ENCODE measurements at places on chromosomes 7 and 10.
A peak's percentile ranks its signal among the peaks of the same experiment; 100 is the strongest.

DNA sequence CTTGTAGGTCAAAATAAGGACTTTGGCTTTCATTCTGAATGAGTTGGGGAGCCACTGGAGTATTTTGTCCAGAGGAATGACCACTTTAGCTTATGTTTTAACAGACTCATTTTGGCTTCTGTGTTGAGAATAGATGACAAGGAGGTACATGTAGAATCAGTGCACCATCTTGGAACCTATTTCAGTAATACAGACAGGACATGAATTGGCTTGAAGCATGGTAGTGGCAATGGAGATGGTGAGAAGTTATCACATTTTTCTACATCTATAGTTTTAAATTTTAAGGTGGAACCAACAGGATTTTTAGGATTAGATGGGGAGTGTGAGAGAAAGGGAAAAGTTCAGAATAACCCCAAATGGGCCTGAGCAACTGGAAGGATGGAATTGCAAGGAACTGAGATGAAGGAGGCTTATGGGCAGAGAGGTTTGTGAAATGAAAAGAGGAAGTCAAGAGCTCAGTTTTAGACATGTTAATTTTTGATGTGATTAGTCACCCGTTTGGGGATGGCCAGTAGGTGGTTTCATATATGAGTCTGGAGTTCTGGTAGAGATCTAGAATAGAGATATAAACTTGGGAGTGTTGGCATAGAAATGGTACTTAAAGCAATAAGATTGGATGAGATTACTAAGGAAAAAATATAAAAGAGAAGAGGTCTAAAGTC is 89.2 kb upstream of the JAZF1 start:
- no peak for DNase-seq

GRCh38 chr10:25933653-25934608 is at the start of gene MYO3A:
Gene MYO3A (plus strand): TSS chr10:25934229. CDS start chr10:25952111, 17,882 bp downstream.
- DNase-seq = no peak

DNA sequence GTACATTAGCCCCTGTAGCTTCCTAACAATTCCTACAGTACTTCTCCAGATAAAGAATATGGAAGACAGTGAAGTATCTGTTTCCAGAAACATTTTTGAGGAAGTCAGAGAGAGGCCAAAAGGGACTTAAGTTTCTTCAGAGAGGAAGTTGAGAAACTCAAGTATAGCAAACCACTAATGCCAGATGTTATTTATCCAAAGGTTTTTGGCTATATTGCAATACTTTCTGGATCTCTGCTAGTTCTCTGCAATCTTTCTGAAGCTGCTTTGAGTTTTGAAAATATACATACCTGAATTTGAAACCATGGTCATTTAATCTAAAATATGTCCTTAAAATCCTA is 64.7 kb downstream of the BICC1 start:
- DNase-seq = no peak

GRCh38 chr10:99841746-99842145 is 59.3 kb downstream of the ABCC2 start:
- no peak for DNase-seq

- no peak for DNase-seq
Observed at GRCh38 chr10:132294561-132295318, 13.0 kb downstream of the STK32C start.

GRCh38 chr7:49324707-49325106 is 400.4 kb downstream of the CDC14C start:
- DNase-seq = peak; percentile 39

DNA sequence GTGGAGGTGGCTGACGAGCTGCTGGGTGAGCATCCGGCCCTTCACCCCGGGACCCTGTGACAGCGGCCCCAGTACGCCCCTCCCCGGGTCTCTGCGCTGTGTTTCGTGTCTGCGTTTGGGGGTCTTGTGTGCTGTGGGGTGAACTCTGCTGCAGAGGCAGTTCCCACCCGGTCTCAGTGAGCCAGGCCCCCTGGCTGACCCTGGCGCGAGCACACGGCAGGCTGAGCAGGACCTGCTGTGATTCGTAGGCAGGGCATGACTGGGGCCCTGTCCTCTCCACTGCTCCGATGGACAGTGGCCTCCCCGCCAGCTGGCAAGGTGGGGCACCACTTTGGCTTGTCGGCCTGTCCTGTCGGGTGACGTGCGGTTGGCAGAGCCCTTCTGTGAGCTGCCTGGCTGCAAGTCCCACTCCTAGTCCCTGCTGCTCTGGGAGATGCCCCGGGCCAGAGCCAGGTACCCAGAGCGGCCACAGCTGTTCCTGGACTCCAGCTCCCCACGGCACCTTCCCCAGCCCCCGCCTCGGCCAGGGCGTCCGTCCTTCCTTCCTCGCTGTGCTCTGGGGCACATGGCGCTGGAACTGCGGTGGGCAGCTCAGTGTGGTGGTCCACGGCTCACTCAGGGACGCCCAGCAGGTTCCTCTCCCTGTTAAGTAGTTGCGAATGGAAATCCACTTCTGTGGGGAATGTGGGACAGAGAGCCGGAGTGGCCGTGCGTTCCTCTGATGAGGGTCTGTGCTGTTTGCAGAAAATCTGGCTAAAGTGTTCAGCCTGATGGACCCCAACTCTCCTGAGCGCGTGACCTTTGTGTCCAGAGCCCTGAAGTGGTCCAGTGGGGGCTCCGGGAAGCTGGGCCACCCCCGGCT is 10.5 kb downstream of the GET4 start:
- no peak for DNase-seq

DNA sequence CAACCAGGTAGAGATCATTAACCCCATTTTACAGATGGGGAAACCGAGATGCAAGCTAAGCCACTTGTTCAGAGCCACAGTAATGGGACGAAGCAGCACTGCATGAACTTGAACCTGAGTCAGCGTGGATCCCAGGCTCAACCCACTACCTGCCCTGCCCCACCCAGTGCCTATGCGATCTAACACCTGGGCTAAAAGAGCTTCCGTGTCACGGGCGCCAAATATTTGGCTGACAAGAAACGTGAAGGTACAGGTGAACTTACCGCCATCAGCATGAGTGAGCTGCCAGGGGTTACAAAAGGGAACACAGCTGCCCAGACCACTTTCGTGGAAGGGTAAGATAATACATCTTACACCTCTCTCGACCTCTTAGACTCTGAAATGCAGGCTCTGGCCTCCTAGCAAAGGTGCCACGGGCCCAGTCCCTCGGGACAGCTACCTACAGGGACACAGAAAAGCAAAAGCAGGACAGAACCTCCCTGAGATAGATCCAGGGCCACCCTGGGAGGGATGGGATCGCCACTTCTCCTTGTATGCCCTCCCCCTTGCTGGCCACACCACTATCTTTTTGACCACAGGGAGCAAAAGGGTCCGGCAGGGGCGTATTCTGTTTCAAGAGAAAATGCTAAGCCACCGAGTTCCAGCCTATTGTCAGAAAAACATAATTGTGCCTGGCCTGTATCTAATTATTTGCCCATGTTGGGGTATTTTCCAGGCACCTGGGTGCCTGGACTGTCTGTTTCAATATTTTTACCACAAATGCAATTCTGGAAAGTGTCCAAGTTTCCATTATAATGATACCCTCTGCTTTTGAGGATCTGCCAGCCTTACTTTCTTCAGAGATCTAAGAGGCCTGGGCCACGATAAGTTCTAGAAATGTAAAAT is 6.4 kb downstream of the CHST15 start:
- DNase-seq = no peak

DNA sequence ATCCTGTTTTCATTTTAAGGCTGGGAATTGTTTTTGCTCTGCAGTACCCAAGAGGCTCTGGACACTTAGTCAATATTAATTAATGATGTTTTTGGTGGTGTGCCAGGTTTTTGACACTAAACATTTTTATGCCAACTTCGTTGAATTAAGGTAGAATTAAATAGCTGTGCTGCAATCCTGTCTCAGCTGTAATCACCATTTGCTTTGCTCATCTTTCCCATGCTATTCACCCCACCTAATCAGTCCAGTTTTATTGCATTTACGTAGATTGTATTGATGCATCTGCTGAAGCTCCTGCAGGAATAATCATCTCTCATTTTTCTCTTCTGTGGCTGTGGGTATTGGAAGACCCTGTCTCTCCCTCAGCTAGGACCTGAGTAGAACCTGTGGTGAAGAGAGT is 52.6 kb upstream of the TRUB1 start:
- no peak for DNase-seq

GRCh38 chr10:70649526-70649925 is 22.8 kb upstream of the ADAMTS14 start:
- DNase-seq = peak; percentile 67

DNA sequence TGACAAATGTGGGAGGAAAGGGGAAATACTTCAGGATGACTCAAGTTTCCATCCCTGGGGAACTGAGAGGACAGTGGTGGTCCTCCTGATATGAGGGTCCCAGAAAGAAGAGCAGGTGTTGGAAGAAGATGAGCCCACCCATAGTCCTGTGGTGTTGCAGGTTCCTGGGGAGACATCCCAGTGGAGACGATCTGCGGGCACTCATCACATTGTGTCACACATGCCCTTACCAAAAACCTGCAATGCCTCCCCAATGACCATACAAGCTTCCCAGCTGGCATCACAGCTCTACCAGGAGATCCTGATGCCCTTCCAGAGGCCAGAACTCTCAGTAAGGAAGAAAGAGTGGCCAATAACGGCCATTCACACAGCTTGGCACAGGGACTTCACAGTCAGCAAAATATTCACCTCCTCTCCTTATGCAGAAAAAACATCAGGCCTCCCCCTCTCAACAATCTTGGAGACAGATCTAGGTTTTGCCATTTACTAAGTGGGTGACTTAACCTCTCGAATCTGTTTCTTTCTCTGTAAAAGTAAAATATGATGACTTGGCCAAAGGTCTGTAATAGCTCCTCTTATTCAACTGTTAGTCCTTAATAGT is 9.0 kb downstream of the PUS7 start:
- DNase-seq = no peak

DNA sequence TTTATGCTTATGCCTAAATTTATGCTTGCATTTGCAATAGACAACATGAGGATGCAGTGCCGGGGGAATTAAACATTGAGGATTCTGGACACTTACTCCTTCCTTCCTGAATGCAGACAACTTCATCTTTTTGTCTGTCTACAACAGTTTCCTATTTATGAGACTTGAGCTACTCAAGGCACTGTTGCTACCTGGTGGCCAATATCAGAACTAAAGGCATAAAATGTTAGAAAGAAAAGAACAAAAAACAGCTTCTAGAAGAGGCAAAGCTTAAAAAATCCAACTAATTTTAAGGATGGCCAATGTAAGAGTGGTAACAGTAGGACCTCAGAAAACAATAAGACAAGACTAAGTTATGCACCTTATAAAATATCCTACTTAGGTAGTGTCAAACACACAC is 144.5 kb upstream of the PTN start:
- no peak for DNase-seq

- peak; percentile 60 for DNase-seq
Observed at GRCh38 chr10:80075781-80076180, 2.7 kb upstream of the TMEM254 start.

GRCh38 chr10:114374053-114374791 is 30.1 kb downstream of the AFAP1L2 start:
- no peak for DNase-seq

GRCh38 chr10:11322698-11323097 is 288.8 kb downstream of the USP6NL start:
- no peak for DNase-seq

DNA sequence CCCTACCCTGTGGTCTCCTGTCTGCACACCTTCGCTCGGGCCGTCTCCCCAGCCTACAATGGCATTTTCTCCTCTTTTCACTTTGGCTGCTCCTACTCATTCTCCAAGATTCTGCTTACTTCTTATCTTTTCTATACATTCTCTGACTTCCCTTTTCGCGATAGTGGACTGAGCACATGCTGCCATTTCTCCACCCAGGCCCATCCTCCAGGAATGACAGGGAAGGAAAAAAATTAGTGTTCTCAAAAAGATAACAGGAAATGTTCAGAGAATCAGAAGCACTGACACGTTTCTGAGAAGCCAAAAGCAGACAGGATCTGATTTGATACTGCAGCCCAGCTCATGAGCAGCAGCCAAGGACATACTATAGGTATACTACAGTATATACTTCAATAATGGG is 6.4 kb upstream of the ANXA11 start:
- no peak for DNase-seq

GRCh38 chr10:369684-370448 is 234.6 kb downstream of the ZMYND11 start:
- no peak for DNase-seq

- no peak for DNase-seq
Observed at GRCh38 chr7:21454906-21455305, 27.0 kb downstream of the SP4 start.

GRCh38 chr7:50353894-50354595 is 49.5 kb downstream of the IKZF1 start:
- DNase-seq = no peak

- peak; percentile 82 for DNase-seq
Observed at GRCh38 chr10:63083904-63084689, 49.0 kb upstream of the NRBF2 start.

GRCh38 chr7:112646783-112647182 is 143.4 kb downstream of the TMEM168 start:
- DNase-seq = no peak

GRCh38 chr7:77425101-77426051 is 9.2 kb upstream of the GSAP start:
- no peak for DNase-seq

GRCh38 chr10:17088118-17088806 is 41.3 kb downstream of the CUBN start:
- DNase-seq = peak; percentile 81

GRCh38 chr10:132817701-132818211 is 31.8 kb upstream of the NKX6-2 start:
- no peak for DNase-seq

DNA sequence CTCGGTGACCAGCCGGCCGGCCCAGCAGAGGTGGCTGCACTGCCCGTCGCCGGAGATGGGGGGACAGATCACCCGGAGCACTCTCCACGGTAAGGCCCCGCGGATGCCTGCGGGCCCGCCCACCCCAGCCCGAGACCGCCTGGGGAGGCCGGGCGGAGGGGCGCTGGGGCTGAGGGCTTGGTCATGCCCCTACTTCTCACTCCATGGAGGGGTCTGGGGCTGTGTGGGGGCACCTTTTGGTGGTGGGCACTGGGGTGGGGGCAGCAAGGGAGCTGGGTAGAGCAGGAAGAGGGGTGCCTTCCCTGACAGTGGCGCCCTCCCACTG is 61.8 kb downstream of the NEURL1 start:
- DNase-seq = no peak

- peak; percentile 40 for DNase-seq
Observed at GRCh38 chr10:106043863-106044262, 1120.6 kb downstream of the SORCS1 start.

- no peak for DNase-seq
Observed at GRCh38 chr7:6160191-6160623, 112.2 kb downstream of the CYTH3 start.

DNA sequence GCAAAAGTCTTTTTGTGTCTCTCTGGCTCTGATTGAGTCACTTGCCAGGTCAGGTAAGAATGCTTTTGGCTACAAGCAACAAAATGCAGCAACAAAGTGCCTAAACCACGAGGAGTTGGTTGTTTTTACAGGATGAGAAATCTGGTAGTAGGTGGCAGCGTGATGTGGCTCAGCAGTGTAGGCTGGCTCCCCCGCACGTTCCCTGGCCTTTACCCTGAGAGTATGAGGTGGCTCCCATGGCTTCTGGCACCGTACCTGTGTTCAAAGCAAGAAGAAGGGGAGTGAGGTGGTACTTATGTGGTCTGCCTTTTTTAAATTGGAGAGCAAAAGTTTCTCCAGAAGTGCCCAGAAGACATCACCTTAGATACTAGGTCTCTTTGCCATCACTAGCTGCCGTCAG is 11.7 kb downstream of the PRKRIP1 start:
- no peak for DNase-seq

- DNase-seq = peak; percentile 65
Observed at GRCh38 chr10:111360260-111360925, 283.6 kb downstream of the ADRA2A start.

GRCh38 chr7:2022737-2023250 is 210.0 kb downstream of the MAD1L1 start:
- DNase-seq = no peak

Measured in RKO (cell line).